ENCODE measurements at places on chromosomes 12 and 14. TPM values are rescaled to one million over a fixed set of nuclear protein-coding genes. Genes with fewer than 3 reads are reported as not detected.

ZNF385A gene
- 0.74 TPM for total RNA-seq

DDX54 gene
- 79.4 TPM for total RNA-seq

ERG28 gene
- 19.2 TPM for total RNA-seq

NOVA1 gene
- total RNA-seq: not detected

GALNT6 gene
- 40.4 TPM for total RNA-seq

DNA sequence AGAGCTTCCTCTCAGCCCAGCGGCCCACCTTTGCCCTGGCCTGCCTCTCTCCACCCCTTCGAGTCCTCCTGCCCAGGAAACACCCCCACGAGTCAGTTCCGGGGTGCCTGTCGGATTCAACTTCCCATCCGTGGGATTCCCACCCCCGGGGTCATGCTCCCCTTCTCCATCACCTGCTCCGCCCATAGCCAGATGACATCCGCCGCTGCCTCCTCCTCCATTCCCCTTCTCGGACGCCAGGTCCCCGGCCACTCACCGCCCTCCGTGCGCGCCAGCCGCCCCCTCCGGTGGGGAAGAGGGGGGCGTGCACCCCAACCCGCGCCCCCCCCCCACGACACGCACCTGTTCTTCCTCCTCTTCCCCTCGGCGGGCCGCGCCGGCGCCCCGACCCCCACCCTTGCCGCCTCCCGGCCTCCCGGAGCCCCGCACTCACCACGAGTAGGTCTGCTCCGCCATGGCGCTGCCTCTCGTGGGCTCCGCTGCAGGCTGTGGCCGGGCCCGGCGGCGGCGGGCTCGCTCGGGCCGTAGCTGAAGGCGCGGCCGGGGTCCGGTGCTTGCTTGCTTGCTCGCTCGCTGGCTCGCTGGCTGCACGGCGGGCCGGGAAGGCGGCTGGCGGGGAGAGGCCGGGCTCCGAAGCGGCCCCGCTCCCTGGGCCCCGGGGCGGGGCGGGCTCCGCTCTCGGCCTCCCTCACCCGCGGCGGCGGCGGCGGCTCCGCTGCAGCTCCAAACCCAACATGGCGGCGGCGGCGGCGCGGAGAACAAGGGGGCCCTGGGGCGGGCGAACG is 554 bp downstream of the SPPL3 start:
- peak; percentile 77 for DNase-seq

- no peak for DNase-seq
Observed at GRCh38 chr14:100298551-100299237, 7.5 kb downstream of the SLC25A29 start.

- DNase-seq: peak; percentile 27
Observed at GRCh38 chr12:46430340-46430948, 57.9 kb upstream of the SLC38A2 start.

DNA sequence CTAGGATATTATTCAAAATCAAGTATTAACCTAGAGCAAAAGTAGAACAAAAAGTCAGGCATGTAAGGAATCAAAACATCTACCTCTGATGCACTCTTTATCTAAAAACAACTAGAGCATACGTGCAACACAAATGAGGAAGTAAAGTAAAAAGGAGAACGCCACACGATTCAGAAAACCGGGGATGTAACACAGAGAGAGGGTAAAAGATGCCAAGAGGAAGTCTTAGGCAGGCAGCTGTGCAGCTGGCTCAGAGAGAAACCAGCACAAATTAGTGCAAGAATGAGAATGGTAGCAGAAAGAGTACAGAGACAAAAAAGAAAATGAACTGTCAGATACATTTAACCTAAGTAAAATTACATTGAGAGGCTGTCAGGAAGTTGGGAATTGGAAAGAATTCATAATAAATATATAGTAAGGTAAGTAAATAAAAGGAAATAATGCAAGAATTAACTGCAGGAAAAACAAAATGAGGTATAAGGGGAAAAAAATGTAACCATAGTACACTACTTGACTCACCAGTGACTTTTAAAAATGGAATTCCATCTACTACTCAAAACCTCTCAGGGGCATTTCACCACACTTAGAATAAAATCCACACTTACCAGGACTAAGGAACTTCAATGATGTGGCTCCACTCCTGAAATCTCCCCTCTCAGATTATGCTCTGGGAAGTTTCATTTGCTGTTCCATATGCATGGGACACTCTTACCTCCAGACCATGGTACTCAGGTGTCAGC is 17.1 kb downstream of the BCAT1 start:
- DNase-seq: no peak

DNA sequence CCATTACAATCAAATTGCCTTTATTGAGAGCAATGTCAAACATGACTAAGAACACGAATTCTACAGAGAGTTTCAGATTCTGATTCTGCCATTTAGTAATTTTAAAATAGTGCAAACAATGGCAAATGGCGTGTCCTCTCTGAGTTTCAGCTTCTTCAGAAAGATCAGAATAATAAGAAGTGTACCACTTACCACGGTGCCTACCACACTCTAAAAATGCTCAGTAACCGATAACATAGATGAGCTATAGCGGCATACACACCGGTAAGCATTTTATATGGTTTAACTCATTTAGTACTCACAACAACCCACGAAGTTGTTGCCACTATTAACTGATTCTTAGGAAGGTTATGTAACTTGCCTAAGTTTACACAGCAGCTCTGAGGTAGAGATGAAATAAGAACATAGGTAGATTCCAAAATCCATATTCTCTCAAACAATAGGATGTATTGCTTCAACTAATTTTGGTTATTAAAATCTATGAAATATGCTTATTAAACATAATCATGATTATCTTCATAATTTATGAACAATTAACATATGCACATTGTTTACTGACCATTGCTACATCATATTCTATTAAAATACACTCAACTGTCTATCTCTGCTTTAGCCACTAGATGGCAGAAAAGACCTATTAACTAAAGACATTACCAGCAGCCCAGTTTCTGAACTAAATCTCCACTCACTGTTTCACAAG is 38.3 kb downstream of the SLC6A15 start:
- DNase-seq: no peak

DNA sequence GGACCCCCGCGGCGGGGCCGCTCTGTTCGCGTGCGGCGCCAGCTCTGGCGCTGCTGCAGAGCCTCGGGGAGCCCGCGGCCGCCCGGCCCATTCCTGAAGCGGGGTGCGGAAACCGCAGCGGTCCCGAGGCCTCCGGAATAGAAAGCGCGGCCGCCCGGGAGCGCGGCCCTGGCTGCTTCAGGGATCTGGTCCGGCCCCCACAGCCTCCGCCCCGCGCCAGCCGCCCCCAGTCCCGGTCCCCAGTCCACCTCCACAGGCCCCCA is 204 bp downstream of the HSP90AA1 start:
- no peak for DNase-seq

DNA sequence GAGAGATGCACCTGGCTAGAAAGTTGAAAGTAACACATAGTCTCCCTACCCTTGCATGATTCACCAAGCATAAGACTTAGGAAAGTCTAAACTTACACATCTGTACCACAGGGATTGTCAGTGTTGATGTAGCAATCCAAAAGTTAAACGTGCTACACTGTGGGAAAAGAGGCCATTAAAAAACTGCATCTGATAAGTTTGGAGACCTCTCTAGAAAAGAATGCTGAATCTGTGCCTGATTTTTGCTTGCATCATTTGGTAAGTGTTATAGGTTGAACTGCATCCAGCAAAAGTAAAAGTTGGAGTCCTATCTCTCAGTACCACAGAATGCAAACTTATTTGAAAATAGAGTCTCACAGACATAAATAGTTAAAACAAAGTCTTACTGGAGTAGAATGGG is 126.6 kb downstream of the SLC6A15 start:
- DNase-seq: no peak

DNA sequence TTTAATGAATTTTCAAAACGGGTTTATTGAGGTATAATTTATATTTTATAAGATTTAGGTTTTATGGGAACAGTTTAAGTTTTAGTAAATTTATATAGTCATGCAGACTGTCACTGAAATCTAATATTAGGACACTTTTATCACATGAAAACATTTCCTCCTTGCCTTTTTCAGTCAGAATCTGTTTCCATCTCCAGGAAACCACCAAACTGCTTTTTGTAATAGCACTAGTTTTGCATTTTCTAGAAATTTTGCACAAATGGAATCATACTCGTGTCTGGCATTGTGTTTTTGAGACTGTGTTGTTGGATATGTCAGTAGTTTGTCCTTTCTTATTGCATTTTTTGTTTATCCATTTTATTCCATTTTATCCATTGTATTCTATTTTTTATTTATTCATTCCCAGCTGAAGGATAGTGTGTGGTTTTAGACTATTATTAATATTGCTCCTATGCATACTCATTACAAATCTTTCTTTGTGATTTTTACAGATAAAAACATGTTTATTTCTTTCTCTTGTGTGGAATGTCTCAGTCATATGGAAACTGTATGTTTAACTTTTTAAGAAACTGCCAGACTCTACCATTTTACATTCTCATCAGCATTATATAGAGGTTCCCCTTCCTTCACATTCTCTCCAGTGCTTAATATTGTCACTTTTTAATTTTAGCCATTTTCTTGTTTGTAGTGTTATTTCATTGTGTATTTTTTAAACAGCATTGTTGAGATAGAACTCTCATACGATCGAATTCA is 26.5 kb downstream of the PALS1 start:
- no peak for DNase-seq

- DNase-seq: no peak
Observed at GRCh38 chr14:76682367-76682766, 78.9 kb upstream of the VASH1 start.

GRCh38 chr14:39628087-39628486 is 195.9 kb upstream of the FBXO33 start:
- no peak for DNase-seq

GRCh38 chr12:53313996-53314395 is 7.4 kb downstream of the AAAS start:
- DNase-seq: no peak

DNA sequence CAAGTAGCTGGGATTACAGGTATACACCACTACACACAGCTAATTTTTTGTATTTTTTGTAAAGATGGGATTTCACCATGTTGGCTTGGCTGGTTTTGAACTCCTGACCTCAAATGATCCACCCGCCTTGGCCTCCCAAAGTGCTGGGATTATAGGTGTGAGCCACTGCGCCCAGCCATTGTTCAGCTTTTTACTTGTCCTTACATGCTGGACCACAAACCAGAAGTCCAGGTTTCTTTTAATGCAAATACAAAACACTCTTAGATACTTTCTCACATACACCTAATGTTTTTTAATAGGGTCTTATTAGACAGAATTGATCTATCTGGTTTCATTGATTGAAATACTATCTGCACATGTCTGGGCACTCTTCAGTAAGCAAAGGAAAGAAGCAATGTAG is 40.5 kb downstream of the BTG1 start:
- no peak for DNase-seq

DNA sequence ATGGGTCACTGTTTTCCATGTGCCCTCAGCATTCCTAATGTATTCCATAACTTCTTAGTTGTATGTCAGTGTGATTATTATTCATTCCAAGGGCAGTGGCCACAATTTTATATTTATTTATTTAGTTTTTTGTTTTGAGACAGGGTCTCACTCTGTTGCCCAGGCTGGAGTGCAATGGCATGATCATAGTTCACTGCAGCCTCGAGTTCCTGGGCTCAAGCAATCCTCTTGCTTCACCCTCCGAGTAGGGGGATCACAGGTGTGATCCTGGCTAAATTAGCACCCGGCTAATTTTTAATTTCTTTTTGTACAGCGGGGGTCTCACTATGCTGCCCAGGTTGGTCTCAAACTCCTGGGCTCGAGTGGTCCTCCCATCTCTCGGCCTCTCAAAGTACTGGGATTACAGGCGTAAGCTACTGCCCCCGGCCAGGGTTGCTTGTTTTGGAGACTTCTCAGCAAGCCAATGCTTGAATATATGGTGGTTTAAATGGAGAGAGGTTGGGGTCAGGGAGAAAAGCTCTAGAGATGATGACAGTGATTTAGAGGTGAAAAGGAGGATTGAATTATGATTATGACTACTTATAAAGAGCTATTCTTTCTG is 7.6 kb downstream of the GPRC5A start:
- DNase-seq: no peak

All from activated CD8-positive, alpha-beta T cell treated with anti-CD3 and anti-CD28 coated beads, Interleukin-2, amount 10 ng/mL, durations not matched to agents 7 days and 5 days (primary cell).